ENCODE measurements at places on chromosomes 5 and 9. TPM values are rescaled to one million over a fixed set of nuclear protein-coding genes. Genes with fewer than 3 reads are reported as not detected.

SLC36A3 gene
- total RNA-seq: not detected

RCL1 gene
- 30.8 TPM for total RNA-seq

FAM221B gene
- total RNA-seq: not detected

SPATA31C1 gene
- total RNA-seq: not detected

KLHL3 gene
- total RNA-seq: 3.0 TPM

HK3 gene
- total RNA-seq: 0.42 TPM

LRRTM2 gene
- 0.16 TPM for total RNA-seq

C9orf153 gene
- not detected for total RNA-seq

HARS2 gene
- total RNA-seq: 33.0 TPM

ORM1 gene
- total RNA-seq: not detected

TSSK1B gene
- 0.42 TPM for total RNA-seq

EPB41L4A gene
- total RNA-seq: 13.1 TPM

TEX48 gene
- total RNA-seq: not detected

LRRC14B gene
- total RNA-seq: not detected

CYLC2 gene
- not detected for total RNA-seq

PPP2R2B gene
- 3.7 TPM for total RNA-seq

GRCh38 chr9:27672718-27673117, 99.4 kb upstream of the C9orf72 start:
- no peak for DNase-seq

DNA sequence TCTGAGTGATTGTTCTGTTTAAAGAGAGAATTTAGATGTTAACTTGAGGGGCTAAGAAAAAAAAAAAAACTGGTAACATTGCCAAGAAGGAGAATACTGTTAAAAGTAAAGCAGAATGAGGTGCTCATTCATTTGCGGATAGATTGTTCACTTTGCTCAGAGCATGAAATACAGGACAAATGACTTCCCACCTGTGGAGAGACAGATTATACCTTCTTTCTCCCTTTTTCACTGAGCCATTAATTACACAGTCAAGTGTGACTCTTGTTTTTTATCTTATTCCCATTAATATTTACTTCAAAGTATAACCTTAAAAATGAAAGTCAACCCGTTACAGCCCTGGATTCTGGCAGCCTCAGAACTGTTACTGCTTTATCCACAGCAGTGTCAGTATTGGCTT, 264.5 kb downstream of the TAF11L14 start:
- DNase-seq: no peak

GRCh38 chr9:100099722-100100042, 639 bp downstream of the INVS start:
- DNase-seq: no peak

DNA sequence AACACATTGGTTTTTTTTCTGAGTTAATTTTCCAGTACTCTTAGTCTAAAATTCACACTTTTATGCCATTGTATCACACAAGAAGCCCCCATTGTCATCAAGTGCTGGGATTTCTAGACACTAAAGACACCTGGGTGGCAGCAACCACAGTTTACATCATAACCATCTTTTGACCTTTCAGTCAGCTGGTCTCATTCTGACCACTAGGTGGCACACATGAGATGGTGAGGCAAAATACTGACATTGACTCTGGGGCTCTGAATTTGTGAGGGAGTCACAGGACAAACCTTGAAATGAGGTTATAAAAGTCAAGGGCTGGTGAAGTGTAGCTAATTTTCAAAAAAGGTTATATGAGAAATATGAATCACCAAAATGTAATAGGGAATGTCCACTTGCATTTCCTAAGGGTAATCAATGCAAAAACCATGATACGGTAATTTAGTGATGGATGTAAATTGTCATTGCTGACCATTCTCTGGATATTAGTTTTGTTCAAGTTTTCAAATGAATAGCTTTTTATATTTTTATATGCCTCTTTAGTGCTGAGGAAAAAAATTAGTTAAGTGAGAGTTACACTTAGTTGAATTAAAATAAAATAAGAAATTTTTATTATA, 229.4 kb downstream of the DMAC1 start:
- DNase-seq: no peak

- DNase-seq: no peak
Measured at GRCh38 chr9:95366731-95367325, 49.3 kb upstream of the FANCC start.

- DNase-seq: peak; percentile 96
Measured at GRCh38 chr5:122076669-122077365, 1.2 kb downstream of the LOX start.

- DNase-seq: no peak
Measured at GRCh38 chr9:106816524-106816923, 46.4 kb upstream of the ZNF462 start.

DNA sequence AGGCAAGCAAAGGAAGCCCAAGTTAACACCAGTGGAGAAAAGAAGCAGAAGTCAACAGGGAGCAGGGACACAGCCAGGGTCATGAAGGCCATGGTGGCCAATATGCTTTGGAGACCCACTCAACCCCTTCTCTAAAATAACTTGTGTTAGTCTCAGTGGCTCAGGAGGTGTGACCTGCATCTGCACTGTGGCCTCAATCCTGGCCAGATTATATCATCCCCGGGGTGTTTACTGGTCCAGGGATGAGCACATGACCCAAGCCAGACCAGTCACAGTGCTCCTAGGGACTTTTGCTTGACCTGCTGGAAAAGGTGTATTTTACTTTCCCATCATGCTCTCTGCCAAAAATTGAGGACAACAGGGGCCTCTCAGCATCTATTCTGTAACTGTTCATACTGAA, 105.2 kb downstream of the DPYSL3 start:
- DNase-seq: no peak

GRCh38 chr5:149693482-149693881, 36.6 kb upstream of the PPARGC1B start:
- DNase-seq: no peak

DNA sequence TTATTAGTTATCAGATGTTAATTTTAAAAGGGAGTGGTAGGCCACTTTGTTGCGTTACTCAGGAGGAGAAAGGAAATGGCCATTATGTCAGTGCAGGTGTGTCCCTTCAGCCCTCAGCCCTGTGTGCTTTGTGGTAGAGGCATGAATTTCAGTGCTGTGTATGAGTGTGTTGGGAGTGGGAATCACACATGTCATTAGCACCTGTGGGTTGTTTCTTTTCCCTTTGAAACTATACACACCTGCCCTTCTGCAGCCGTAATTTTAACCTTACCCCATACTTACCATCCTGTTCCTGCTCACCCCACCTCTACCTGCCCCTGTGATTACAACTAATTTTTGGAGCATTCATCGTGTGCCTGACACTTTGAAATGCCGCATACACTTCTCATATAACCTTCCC, 156.4 kb downstream of the ARHGAP26 start:
- DNase-seq: no peak

DNA sequence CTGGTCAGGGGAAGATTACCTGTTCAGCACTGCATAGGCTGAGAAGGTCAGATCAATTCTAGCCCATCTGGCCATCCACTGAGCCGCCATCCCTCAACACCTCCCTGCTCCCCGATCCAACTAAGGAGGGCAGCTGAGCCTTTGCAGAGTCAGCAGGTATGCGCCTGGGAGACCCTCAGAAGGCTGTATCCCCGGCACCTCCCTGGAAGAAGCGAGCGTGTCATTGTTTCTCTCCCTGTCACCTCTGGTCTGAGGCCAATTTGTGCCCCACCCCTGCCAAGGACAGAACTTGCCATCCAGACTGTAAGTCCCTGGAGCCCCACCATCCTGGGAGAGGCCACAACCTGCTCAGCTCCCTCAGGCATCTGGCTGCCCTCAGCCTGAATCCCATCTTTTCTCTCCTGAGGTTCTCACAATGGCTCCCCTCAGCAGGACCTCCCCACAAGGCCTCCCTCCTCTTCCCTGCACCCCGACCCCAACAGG, 2.6 kb downstream of the CLTB start:
- no peak for DNase-seq

- DNase-seq: no peak
Measured at GRCh38 chr5:103624675-103625074, 62.1 kb upstream of the NUDT12 start.

DNA sequence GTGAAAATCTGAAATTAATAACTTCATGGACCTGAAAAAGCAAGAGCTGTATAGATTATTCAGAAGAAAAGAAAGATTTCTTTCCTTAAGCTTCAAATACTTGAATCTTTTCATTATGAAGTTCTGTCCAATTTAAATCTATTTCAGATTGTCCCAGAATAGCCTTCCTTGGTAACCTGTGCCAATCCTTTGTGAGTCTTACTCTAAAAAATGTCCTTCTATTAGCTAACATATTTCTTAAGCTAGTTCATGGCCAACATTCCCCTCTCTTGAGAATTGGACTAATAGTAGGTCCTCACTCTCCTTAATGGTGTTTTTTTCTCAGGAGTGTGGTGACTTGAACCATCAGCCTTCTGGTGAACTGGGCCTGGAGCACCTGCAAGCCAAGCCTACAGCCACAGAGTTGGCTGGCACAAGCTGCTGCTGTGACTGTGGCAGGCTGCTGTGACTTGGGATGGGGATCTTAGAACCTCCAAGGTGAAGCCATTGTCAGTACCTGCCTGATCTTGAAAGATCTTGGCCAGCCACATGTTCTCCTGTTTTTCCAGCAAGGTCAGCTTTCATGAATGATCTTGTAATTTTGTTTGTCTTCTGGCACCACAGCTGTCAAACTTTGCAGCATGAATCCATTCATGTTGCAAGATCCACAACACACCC, 262.6 kb upstream of the MAP3K1 start:
- no peak for DNase-seq

- no peak for DNase-seq
Measured at GRCh38 chr9:126428534-126429175, 102.0 kb downstream of the MVB12B start.

DNA sequence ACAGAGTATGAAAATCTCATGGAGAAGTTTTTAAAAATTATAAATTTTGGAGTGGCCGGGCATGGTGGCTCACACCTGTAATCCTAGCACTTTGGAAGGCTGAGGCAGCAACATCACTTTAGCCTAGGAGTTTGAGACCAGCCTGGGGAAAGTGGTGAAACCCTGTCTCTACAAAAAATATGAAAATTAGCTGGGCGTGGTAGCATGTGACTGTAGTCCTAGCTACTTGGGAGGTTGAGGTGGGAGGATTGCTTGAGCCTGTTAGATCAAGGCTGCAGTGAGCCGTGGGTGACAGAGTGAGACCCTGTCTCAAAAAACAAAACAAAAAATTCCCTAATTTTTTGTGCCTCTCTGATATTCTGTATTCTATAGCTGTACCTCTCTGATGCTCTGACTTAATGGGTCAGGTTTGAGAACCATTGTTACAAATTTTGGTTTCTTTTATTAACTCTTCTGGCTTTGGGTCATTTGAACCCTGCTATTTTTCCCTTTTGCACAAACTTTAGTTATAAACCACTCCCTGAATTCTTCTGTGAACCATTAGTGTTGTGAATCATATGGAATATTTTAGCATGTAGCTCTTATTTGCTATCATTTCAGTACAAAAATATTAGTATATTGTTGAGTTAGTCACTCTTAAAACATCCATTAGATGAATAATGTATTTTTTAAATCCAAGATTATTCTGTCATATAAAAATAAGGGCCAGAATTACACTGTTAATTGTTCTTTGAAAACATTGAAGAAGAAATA, 51.0 kb downstream of the FER start:
- DNase-seq: no peak

- no peak for DNase-seq
Measured at GRCh38 chr5:139454568-139455290, 7.8 kb downstream of the ECSCR start.

- no peak for DNase-seq
Measured at GRCh38 chr5:162026803-162027202, 40.8 kb upstream of the GABRG2 start.

- DNase-seq: no peak
Measured at GRCh38 chr5:19532936-19533335, 455.1 kb downstream of the CDH18 start.

DNA sequence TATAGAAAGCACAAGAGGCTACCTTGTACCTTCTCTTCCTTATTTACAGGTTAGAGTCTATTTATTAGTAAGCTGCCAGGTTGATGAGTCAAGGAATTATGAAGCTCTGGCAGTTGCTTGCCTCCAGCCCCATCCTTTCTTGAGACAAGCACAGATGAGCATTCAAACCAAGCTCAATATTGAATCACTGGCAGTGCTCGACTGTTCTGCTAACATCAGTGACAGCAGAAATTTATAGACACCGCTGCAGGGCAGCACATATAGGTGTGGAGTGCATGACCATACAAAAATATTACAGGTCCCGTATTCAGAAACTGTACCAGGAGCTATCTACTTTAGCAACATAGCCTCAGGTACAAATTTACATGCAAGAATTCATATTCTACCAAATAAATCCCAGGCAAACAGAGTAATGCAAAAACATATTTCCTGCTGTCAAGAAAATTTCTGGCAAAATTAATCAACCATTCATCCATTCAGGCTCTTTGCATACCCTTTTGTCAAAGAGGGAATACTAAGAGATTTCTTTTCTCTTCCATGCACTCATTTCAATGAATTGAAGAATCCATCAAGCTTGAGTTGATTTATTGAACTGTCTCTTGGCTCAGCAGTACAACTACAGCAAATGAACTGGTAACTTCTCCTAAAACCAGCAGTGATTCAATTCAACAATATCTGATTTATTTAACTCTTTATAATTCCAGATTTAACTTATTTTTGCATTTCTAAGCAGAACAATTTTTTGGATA, 26.9 kb upstream of the PCA3 start:
- no peak for DNase-seq

All from lower leg skin (tissue), 4 donors.